NCI-H524 treated with DMSO at 0.1 percent for 48 hours (cell line): ENCODE measurements at places on chromosomes 3 and 15.

DNA sequence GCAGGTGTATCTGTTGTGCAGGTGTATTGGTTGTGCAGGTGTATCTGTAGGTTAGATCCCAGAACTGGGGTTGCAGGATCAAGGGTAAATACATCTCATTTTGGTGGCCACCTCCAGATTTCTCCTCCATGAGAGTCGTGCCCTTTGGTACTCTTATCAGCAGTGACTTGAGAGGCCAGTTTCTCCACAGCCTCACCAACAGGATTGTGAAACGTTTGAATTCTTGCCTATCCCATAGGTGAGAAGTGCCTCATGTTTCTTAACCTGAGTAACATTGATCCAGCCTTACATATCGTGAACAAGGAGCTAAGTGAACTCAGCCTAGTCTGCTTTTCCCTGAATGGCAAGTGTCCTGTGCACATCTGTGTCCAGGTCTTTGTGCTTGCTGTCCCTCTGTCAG, 55.4 kb downstream of the CMTM8 start:
- DNase-seq: no peak

- no peak for DNase-seq
Measured at GRCh38 chr15:101118615-101119014, 133.2 kb downstream of the CHSY1 start.

- DNase-seq: no peak
Measured at GRCh38 chr3:132593947-132594323, 3.1 kb upstream of the ACKR4 start.

GRCh38 chr3:194906229-194906629, 220.5 kb downstream of the FAM43A start:
- DNase-seq: no peak

DNA sequence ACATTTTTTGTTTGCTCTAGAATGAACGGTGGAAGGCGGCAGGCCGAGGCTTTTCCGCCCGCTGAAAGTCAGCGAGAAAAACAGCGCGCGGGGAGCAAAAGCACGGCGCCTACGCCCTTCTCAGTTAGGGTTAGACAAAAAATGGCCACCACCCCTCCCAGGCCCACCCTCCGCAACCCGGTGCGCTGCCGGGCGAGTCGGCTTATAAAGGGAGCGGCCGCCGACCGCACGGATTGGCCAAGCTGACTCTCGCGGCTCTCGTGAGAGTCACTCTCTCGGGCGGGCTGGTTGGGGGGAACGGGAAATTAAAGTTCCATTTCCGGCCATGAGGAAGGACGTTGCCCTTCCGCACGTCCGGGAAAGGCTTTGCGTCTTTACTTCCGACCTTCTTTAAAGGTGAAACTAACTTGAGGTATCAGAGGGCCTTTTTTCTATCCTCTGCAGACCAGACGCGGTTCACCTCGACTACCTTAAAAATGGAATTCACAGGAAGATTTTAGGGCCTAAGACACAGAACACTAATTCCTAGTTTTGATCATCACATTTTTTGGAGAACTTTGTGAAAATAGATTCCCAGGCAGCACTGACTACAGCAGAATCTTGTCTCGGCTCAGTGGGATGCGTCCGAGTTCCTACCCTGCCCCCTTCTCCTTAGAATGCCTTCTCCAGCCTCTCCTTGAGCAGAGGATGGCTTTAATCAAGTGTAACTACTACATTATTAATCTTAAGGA, at the start of gene TERC:
Gene TERC, minus strand, starts transcription at position 179 of the 731 bp plus-strand sequence.
- DNase-seq: peak; percentile 85

GRCh38 chr15:63372753-63373152, 8.9 kb downstream of the CA12 start:
- DNase-seq: no peak

DNA sequence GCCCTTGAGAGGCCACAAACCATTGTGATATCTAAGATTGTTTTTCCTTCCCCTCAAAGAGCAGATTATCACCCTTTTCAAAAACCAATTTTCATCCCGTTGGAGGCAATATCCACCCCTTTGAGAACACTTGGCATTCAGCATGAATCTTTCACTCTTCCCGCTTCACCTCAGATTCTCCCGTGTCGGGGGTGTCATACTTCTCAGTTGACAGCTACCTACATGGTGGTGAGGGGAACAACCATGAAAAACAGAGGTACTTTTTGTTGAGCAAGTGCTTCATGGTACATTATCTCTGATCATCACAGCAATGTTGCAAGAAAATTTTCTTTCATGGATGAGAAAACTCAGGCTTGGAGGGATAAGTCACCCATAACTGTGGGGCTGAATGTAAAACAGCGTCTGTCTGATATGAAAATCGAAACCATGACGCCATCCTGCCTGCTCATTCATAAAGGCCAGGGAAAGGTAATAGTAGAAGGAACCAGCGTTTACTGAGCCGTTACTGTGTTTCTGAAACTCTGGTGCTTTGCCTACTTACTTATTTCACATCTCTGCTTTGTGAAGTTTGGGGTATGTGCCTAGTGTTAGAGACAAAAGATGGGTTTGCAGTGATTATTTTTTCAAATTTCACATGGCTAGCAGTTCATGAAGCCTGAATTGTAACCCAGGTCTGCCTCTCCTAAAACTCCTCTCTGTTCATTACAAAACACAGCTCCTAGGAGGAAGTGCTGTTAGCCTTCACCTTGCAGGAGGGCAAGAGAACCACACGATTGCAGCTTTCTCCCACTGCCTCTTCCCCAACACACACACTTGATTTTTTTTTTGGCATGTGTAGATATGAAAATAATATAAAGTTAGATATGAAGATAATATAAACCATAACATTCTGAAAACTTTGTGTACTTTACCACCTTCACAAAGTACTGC, 35.4 kb downstream of the SV2B start:
- DNase-seq: no peak

DNA sequence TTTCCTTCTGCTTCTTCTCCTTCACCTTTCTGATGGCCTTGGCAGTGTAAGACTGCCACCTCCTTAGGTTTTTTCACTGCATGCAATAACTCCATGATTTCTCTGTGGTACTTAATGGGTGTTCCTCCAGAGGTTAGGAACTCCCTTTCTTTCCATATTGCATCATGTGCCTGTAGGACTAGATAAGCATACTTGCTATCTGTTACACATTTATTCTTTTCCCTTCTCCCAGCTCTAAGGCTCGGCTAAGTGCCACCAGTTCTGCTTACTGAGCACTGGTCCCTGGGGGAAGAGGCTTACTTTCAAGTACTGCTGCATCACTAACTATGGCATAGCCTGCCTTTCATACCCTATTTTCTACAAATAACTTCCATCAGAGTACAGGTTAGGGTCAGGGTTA, 351.8 kb downstream of the OTOL1 start:
- no peak for DNase-seq

- no peak for DNase-seq
Measured at GRCh38 chr3:195770081-195770840, 41.5 kb downstream of the MUC4 start.

DNA sequence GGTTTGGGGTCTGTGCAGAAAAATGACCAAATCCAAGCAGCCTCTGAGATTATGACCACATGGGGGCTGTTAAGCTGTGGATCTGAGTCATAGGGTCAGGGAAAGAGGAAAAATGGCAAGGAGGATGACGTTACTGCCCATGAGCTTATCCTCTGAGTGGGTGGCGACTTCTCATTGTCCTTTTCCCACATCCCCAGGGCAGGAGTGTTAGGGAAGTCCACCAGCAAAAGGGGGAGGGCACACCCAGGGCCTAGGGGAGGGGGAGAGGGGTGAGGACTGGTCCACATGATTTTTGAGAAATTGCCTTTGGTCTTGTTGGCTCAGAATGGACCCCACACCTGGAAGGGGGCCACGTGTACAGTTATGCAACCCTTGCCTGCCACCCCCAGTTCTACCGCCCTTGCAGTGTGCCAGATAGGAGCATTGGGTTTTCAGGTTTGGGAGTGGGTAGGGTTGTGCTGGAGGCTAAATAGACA, 2.6 kb downstream of the CD276 start:
- no peak for DNase-seq

DNA sequence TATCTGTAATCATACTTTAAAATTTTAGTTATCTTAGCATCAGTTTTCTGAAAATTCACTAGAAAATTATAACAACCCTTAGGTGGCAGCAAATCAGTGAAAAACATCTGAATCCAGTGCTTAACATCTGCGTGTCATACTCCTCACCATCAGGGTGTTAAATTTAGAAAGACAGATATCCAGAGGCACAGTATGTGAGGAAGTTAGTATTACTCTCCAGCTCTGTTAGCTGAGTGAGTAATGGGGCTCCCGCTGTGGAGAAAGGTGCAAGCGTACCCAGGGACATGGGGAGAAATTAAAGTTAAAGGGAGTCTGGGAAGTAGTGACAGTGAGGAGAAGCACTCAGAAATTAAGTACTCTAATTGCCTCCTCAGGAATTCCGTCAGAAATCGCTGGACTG, 50.9 kb downstream of the CEP63 start:
- DNase-seq: no peak

- no peak for DNase-seq
Measured at GRCh38 chr15:77019521-77020331, 24.8 kb downstream of the PSTPIP1 start.

GRCh38 chr15:48143856-48144255, 23.1 kb downstream of the SLC24A5 start:
- no peak for DNase-seq

GRCh38 chr3:106086038-106086437, 217.2 kb upstream of the CBLB start:
- DNase-seq: no peak

GRCh38 chr15:26867200-26868007, 542 bp downstream of the GABRA5 start:
- DNase-seq: no peak

- peak; percentile 60 for DNase-seq
Measured at GRCh38 chr3:4198491-4198890, 104.7 kb upstream of the SETMAR start.

DNA sequence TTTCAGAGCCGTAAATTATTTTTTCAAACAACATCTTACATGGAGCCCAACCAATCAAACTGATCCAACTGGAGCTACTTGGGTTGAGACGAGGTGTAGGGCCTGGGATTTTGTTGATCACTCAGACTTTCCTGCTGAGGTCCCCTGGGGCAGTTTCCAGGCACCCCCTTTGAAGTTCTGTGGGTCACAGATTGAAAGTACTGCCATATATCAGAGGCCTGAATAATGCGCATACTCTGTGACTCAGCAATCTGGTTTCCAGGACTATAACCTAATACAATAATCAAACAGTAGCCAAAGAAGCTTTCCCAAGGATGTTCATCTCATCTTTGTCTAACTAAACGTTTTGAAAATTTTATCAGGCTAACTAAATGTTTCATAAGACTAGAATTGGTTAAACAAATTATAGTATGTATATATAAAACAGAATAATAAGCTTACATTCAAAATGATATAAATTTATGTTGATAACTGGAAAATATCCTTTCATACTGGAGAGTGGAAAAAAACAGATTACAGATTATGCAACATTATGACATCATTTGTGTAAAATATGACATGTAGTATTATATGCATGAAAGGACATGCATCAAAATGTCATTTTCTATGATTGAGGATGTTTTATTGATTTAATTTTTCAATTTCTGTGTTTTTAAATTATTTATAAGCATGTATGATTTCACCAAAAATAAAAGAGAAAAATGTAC, 617.1 kb downstream of the NTRK3 start:
- no peak for DNase-seq

- no peak for DNase-seq
Measured at GRCh38 chr15:88656760-88657221, 18.0 kb downstream of the ISG20 start.

DNA sequence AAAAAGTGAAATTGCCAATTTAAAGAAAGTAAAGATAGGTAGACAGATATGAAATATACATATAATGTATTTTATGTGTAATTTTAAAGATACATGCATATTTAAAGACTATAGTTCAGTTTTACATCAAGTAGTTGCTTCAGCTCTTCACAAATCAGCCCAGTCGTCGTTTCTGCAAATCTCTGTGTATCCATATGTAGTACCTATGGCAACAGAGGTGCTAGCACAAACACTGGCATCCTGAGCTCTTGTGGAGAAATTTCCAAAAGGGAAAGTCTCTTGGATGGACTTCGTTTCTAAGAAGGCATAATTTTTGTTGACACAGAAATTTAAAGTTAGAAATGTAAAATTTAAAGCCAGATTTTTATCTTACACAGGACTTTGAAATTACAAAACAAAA, 1284.7 kb downstream of the ROBO1 start:
- DNase-seq: no peak

DNA sequence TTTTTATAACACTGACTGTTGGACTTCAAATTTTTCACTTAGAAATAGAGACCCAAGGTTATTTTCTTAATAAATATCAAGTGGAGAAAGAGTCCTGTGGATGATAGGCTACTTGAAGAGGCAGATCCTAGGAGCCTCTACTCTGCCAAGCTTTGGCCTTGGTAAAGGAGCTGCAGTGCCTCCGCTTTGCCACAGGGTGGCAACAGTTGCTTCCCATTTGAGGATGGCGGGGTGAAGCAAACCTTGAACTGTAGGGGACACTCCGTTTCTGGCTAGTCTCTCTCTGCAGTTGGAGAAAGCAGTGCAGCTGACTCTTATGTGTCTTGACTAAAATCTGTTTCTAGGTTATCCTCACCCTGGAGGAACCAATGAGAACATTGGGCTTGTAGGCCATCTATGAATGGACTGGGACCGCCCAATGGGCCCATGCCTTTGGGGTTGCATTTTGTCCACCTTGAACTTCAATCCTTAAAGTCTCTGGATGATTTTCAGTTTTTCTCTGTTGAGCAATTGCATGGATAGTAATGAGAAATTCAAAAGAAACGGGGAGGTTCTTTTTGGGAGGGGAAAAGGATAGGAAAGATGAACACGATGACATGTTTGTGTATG, 9.8 kb downstream of the SCG5 start:
- no peak for DNase-seq

DNA sequence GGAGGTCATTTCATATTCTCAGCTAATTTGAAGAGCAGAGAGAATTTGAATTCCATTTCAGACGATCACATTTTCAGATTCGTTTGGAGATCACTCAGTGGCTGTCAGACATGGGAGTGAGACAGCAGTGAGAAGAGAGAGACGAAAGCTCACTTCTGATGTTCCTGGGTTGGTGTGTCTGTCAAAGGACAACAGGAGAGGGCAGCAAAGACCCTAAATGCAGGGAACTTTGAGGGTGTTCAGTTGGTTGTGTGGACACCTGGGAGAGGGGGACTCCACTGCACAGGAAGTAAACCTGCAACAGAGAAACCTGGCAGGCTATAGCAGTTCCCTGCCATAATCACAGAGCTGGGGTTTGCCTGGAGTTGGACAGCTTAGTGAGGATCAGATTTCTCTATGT, 675.1 kb downstream of the SQOR start:
- DNase-seq: peak; percentile 27

GRCh38 chr15:92638291-92638708, 17.3 kb downstream of the FAM174B start:
- peak; percentile 44 for DNase-seq

- no peak for DNase-seq
Measured at GRCh38 chr3:186137051-186137685, 28.3 kb upstream of the ETV5 start.

- no peak for DNase-seq
Measured at GRCh38 chr3:151002003-151002981, 29.8 kb upstream of the CLRN1 start.

DNA sequence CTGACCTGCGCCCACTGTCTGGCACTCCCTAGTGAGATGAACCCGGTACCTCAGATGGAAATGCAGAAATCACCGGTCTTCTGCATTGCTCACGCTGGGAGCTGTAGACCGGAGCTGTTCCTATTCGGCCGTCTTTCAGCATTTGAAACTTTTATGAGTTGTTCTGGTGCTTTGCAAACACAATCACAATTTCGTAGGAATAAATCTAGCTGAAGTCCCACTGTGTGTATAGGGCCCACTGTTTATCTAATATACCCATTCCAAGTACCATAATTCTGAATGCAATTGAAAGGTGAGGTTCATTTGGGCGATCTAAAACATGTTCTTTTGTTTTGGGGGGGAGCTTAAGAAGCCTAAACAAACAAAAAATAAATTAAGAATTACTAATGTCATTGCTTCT, 572.1 kb downstream of the FGF12 start:
- no peak for DNase-seq
